Astrocyte of the hippocampus (primary cell): ENCODE measurements at places on chromosomes 6 and 20.
A peak's percentile ranks its signal among the peaks of the same experiment; 100 is the strongest.

DNA sequence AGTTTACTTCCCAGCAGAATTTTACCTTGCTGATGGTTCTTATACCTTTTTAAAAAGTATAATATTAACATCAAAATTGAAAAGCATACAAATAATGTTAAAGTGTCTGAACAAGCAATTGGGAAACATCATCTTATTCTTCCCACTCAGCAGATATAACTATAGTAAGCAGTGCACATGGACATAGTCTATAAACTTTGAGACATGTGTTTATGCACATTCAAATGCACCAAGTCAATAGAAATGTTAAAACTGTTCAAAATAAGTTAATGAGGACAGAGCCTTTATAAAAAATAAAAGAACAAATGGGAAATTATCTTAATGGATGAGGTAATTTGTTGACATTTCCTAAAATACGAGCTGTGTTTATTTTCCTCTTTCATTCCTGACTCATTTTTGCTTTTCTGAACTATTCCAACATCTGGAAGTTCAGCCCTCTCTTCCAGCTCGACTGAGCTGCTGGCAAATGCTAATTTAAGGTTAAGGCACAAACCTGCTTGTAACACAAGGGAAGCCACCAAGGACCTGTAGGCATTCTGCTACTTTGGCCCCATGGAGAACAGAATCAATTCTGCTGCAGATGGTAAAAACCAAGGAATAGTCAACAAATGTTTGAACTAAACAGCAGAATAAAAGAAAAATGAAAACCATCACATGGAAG, 110.3 kb upstream of the MAP3K4 start:
- DNase-seq: no peak

- no peak for DNase-seq
These were observed 4.3 kb downstream of the BPHL start for GRCh38 chr6:3122823-3123182.

DNA sequence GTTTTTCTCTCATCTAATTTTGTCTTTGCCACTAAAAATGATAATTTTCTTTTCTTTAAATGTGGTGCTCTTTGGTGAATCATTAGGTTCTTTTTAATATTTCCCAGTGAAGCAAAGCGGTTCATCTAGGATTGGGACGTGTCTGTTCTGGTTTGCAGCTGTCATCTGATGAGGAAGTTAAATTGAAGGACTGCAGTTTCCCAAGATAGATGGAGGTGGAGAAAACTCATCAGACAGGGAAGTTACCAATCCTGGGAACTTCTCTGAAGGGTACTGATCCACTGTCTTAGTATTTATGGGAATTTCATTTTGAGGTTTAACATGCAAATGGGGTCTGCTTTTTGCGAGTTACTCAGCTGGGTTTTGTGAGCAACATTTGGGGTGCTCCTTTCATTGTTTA, 2.4 kb upstream of the AARS2 start:
- DNase-seq: no peak

DNA sequence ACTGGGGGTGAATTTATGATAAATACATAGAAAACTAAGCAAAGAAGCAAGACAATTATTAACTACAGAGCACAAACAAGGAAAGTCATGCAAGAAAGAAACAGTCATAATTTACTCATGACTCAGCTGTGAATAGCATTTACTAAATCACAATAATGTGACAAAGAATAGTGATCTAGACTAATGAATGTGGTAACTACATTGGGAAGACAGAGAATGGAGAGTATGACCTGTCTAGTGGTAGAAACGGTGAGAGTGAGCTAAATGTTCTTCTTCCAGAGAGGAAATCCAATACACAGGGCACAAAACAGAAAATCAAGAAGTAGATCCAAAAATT, 153.5 kb upstream of the DST start:
- peak; percentile 43 for DNase-seq

DNA sequence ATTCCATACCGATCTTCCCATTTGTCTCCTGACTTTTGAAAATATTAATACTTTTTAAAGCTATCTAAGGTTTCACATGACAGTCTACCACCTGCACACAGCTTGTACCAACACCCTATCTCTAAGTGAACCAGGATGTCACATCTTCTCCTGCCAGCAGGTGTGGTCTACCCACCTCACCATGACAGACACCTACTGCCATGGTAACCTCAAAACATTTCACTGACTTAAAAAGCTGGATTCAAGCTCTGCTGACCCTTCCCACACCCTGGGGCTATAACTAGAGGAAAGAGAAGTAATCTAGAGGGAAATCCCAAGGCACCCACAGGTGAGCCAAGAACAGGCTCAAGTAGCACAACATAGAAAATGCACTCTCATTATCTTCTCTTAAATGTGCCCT, 1.2 kb downstream of the SLC17A3 start:
- no peak for DNase-seq

DNA sequence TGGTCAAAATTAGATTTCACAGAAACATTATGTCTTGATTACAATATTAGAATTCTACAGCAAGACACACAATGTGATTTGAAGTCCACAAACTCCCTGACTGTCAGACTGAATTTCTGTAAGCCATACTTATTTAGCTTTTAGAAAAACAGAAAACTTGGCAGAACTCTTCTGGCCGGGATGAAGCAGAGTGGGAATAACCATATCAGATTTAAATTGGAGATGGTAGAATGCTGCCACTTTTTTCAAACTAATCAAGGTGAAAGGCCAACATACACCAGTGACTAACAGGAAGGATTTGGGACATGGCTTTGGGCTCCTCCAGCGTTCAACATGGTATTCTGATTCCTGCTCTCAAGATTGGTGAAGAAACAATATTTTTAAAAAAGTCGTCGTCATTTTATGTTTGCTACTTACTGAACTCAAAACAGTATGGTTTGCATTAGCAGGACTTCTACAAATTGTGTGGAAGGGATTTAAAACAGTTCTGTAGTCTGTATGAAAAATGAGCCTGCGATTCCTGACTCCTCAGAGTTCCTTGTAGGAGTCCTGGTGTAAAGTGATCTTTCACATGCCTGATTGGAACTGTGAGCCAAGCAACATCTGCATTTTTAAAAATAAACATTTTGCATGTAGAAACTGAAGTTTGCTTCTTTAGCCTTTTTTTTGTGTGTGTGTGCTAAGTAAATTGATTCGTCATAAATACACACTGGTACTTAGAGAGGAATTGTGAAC, 297.9 kb upstream of the SOX4 start:
- DNase-seq: no peak

DNA sequence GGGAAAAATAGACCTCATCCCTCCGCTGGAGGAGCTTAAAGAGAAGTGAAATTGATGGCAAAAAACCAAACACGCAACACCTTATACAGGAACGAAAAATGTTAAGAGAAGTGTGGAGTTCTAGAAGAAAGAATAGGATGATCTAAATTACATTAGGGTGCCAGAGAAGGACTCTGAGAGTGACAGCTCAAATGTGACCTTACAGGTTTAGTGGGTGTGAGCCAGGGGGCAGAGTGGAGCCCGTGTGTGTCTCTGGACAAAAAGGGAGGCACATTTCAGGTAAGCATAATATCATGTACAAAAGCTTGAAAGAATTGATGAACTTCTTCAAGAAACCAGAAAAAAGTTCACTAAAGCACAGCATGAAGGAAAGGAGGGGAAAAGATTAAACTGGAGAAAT, 20.8 kb downstream of the HLA-DRA start:
- DNase-seq: no peak
